ENCODE measurements at places on chromosomes 7 and 10. TPM values are rescaled to one million over a fixed set of nuclear protein-coding genes. Genes with fewer than 3 reads are reported as not detected.

- no peak overlapping the region for H3K27ac ChIP-seq
- H3K4me3 ChIP-seq, result no peak overlapping the region
- DNase-seq, result no peak
- H3K36me3 ChIP-seq, result peaks cover 15% of the 10 kb centered on the region
Observed at GRCh38 chr7:121388950-121389349, 7.2 kb downstream of the FAM3C start.

- H3K4me1 ChIP-seq, result no peaks in the 10 kb centered on the region
- no peaks in the 10 kb centered on the region for H3K27me3 ChIP-seq
- no peak overlapping the region for H3K27ac ChIP-seq
- DNase-seq, result no peak
- no peak overlapping the region for H3K4me3 ChIP-seq
- peaks cover 93% of the 10 kb centered on the region for H3K36me3 ChIP-seq
Observed at GRCh38 chr7:6116211-6116610, 85.0 kb downstream of the ANKRD61 start.

GRCh38 chr10:26173837-26174236 is 42.7 kb upstream of the GAD2 start:
- no peak overlapping the region for H3K4me3 ChIP-seq
- H3K4me1 ChIP-seq, result no peaks in the 10 kb centered on the region
- no peak overlapping the region for H3K27ac ChIP-seq
- peaks cover 47% of the 10 kb centered on the region for H3K36me3 ChIP-seq
- H3K27me3 ChIP-seq, result no peaks in the 10 kb centered on the region
- DNase-seq, result no peak

MOGAT3 gene
- total RNA-seq, result not detected

PAPSS2 gene
- 15.1 TPM for total RNA-seq

DNA sequence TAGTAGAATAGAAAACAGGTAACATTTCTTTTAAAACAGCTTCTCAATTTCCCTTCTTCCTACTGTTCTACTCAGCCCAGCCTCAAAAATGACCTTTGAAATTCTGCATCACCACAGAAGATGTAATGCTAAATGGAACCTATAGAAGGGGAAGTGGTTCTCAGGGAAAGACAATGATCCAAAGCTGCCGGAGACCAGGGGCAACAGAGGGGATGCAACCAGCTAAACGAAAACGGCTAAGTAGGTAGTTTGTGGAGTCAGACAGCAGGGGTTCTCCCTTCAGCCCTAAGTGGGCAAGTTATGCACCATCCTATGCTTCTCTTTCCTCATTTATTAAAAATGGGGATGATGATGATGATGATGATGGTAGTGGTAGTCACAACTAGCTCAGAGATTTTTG is 214.3 kb downstream of the ELMO1 start:
- no peak overlapping the region for H3K27ac ChIP-seq
- no peaks in the 10 kb centered on the region for H3K27me3 ChIP-seq
- H3K4me3 ChIP-seq, result no peak overlapping the region
- peak; percentile 62 for DNase-seq

OTUD1 gene
- 12.7 TPM for total RNA-seq

DNA sequence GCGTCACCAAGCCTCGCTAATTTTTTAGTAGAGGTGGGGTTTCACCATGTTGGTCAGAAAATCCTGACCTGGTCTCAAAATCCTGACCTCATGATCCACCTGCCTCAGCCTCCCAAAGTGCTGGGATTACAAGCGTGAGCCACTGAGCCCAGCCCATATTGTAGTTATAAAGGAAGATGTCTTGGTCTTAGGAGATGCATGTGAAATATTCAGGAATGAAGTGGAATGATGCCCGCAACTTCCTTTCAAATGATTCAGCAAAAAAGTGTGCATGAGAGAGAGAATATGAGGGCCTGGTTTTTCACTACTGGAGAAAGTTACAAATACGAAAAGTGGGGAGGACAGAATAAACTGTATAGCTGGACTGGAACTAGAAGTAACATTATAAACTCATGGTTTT is 15.9 kb downstream of the TMEM209 start:
- H3K36me3 ChIP-seq, result peaks cover 60% of the 10 kb centered on the region
- H3K4me1 ChIP-seq, result no peaks in the 10 kb centered on the region
- H3K4me3 ChIP-seq, result no peak overlapping the region
- H3K27me3 ChIP-seq, result no peaks in the 10 kb centered on the region

GRCh38 chr10:61140765-61141392 is 196.9 kb upstream of the RHOBTB1 start:
- DNase-seq, result no peak
- H3K4me3 ChIP-seq, result no peak overlapping the region
- no peaks in the 10 kb centered on the region for H3K36me3 ChIP-seq

Data from endodermal cell (in vitro differentiated cells).